ENCODE measurements at places on chromosomes 1 and 21. TPM values are rescaled to one million over a fixed set of nuclear protein-coding genes. Genes with fewer than 3 reads are reported as not detected.

Gene AIRE
- 0.12 TPM for total RNA-seq

Gene KRTAP10-12
- total RNA-seq: not detected

Gene EFNA3
- 5.6 TPM for total RNA-seq

Gene F13B
- not detected for total RNA-seq

Gene SMCP
- total RNA-seq: not detected

Gene PIGR
- 4,355 TPM for total RNA-seq

Gene LRRC3
- total RNA-seq: 17.9 TPM

Gene RNASEL
- total RNA-seq: 16.3 TPM

Gene SPRR3
- not detected for total RNA-seq

Gene DRAXIN
- total RNA-seq: 0.19 TPM

Gene SPRR2B
- not detected for total RNA-seq

Gene MARK1
- 1.4 TPM for total RNA-seq

Gene FAM72B
- total RNA-seq: 0.89 TPM

Gene SUCO
- 29.0 TPM for total RNA-seq

Gene SPRR1A
- total RNA-seq: not detected

Gene KRTAP11-1
- total RNA-seq: not detected

Data from mucosa of descending colon (tissue), 3 donors.